Activated CD4-positive, alpha-beta T cell treated with anti-CD3 and anti-CD28 coated beads, Interleukin-2, amount 50 U/mL, for 16 hours (primary cell): ENCODE measurements at places on chromosomes 1 and 21.
A peak's percentile ranks its signal among the peaks of the same experiment; 100 is the strongest.

GRCh38 chr1:153350321-153350957, 1.8 kb upstream of the PGLYRP4 start:
- DNase-seq: no peak

DNA sequence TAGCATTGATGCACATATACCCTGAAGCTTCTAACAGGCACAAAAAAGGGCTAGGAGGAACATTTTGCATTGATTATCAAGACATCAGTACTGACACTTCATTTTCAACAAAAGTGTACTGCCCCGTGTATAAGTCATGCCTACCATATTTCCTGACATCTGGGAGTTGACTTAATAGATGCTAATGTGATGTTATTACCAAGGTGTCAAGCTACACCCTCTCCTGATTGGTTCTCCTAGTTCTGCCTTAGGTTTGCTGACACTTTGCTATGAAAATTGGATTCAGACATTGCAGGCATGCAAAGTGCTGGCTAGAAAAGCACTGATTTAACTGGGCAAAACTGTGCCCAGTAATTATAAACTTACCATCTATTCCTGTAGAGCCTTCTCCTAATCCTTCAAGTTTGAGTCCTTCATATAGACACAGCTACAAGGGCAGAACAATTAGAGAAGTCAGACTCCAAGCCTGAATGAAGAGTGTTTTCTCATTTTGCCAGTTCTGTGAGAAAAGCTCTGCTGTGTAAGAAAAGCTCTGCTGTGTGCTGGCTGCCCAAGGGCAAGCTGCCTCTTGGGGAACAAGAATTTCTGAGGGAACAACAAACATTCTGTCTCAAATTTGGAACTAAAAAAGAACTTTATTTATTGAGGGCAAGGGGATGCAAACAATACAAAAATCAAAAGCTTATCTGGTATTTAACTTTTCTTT, 11.2 kb downstream of the S100A10 start:
- no peak for DNase-seq

GRCh38 chr1:16371725-16372124, 4.7 kb downstream of the SZRD1 start:
- peak; percentile 82 for DNase-seq

GRCh38 chr21:42120101-42120902, 49.2 kb downstream of the UMODL1 start:
- DNase-seq: no peak

DNA sequence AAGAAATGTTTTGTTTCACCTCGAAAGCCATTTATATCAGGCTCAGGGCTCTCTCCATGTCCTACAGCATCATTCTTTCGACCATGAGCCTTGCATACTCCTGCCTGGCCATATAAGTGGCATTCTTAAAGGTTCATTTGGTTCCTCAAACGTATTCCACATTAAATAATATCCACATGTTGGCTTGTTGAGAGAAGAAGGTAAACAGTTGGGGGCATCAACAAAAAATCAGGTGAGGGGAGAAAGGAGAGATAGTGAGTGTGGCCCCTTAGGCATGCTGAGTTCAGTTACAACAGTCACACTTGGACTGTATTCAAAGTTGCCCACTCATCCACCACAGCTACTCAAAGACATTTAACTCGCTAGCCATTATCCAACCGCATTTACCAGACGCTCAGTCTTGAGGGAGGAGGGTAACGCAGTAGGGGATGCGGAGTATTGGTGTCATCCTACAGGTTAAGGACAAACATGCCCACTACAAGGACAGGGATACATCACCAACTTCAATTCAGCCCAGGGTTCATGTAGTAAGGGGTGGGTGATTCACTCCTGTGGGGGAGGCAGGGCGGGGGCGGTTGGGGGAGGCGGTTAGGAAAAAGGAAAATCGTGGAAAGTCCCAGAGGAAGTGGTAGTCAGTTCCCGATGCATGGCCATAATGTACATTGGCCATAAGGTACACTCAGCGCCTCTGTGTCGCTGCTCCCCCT, 1.4 kb downstream of the ZNF697 start:
- DNase-seq: no peak

- DNase-seq: peak; percentile 65
Measured at GRCh38 chr1:54488065-54488750, 59.8 kb upstream of the ACOT11 start.

DNA sequence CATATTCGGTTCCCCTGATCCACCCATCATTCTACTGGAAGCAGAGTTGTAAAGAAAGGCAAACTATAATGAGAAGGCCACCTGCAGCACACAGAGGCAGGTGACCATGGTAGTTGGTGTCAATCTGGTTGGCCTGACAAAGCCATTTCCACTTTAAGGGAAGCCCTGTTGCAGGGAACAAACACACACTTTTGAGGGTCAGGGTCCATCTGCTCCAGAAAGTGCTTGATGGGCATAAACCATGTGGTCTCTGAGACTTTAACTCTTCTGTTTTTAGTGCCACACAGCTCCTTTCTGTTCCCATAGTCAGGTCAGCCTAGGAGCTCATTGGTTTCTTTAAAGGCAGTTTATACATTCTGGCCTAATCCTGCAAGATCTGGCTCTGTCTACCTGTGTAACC, 17.5 kb upstream of the BOLA1 start:
- DNase-seq: no peak

GRCh38 chr21:32475162-32475812, 62.8 kb downstream of the EVA1C start:
- no peak for DNase-seq

DNA sequence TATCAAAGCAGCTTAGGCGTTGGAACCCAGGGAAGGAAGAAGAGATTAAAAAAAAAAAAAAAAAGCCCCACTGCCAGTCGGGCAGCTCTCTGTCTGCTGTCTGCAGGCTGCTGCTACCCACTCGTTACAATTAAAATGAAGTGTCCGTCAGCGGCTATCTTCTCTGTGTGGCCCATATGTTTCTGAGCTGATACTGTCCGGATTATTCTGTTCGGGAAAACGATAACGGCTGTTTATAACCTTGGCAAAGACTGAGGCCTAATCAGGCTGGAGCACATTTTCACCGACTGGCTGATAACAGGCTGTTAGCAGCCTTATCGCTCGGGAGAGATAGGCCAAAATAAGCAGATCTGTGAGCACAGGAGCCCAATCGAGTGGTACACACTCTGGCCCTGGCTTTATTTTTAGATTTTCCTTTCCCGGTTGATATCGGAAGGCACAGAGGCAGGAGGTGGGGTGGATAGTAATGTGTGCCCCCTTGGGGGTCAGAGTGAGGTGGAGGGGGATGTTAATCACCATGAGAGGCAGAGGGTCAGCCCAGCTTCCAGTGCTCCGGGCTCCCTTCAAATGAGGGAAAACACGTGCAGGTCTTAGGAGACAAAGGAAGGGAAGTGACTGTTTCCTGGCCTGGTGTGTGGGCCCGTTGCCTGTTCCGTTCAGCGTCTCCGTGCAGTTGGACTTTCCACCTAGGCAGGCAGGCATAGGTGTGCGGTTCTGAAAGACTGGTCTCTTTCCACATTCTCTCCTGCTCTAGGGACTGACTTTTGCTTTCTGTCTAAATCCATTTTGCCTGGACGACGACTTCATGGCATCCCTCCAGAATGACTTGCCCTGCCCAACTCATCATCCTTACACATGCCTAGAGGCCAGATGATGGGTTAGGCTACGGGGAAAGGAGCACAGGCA, 153.4 kb downstream of the PBX1 start:
- DNase-seq: no peak

DNA sequence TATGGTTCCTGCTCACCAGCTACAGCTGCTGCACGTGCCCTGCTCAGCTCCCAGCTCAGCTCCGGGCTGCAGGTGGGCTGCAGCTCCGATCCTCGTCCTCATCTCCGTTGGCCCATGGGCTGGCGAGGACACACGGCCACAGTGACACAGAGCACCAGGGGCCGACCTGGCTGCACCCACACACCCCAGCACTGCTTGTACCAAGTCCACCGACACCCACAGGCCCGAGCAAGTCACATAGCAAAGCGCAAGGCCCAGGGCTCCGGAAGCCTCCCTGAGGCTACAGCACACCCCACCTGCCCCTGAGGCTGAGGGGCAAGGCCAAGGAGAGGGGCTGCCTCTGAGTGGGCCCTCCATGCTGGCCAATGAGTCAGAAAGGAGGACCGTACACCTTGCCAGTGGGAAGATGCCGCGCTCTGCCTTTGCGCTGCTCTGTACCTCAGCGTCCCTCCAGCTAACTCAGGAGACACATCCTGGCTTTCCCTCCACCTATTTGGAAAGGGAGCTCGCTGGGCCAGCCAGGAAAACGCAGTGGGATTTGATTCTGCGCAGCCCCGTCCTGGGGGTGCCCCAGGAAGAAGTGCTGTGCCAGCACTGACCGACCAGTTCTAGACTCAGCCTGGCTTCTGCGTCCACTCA, 124.8 kb downstream of the SIK1 start:
- no peak for DNase-seq

GRCh38 chr21:24852610-24853195, 754.6 kb downstream of the MRPL39 start:
- no peak for DNase-seq

- no peak for DNase-seq
Measured at GRCh38 chr1:207888652-207889051, 22.3 kb downstream of the CD34 start.

DNA sequence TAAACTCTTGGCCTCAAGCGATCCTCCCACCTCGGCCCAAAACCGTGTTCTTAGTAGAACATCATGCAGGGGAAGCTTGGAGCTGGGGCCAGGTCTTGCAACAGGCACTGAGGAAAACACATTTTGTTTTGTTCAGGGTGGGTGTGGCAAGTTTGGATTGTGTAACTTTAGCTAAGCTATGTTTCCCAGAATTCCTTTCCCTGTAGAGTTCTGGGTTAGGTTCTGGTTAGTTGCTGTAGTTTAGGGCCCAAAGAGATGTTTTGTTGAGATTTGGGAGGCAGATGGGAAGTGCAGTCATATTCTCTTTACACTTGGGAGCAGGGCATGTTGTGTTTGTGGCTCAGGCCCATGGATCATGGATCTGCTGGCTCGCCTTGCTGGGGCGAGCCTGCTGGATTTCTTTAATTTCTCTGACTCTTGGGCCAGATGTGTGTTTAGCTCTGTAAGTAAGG, 24.0 kb downstream of the PLA2G5 start:
- no peak for DNase-seq

- no peak for DNase-seq
Measured at GRCh38 chr1:21447311-21447710, 7.4 kb downstream of the NBPF3 start.

- DNase-seq: no peak
Measured at GRCh38 chr1:40595623-40596022, 64.2 kb downstream of the ZNF684 start.

- DNase-seq: no peak
Measured at GRCh38 chr1:98546319-98546718, 115.2 kb upstream of the SNX7 start.

DNA sequence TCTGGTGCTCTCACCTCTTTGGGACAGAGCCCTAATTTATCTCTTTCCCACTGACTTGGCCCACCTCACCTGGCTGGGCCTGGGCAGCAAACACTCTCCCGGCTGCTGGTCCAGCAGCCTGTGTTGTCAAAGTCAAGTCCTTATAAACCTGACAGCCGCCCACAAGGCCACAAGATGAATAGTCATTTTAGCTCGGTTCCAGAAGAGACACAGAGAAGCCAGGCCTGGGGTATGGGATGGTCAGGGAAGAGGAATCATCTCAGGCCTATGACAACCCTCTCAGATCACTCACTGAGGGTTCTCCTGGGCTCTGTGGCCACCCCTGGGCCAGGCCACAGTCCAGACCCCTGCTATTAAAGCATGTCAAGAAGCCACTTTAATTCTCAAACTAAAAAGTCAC, 158.5 kb downstream of the FOXD2 start:
- no peak for DNase-seq

- DNase-seq: no peak
Measured at GRCh38 chr1:175320804-175321203, 128.2 kb upstream of the KIAA0040 start.

DNA sequence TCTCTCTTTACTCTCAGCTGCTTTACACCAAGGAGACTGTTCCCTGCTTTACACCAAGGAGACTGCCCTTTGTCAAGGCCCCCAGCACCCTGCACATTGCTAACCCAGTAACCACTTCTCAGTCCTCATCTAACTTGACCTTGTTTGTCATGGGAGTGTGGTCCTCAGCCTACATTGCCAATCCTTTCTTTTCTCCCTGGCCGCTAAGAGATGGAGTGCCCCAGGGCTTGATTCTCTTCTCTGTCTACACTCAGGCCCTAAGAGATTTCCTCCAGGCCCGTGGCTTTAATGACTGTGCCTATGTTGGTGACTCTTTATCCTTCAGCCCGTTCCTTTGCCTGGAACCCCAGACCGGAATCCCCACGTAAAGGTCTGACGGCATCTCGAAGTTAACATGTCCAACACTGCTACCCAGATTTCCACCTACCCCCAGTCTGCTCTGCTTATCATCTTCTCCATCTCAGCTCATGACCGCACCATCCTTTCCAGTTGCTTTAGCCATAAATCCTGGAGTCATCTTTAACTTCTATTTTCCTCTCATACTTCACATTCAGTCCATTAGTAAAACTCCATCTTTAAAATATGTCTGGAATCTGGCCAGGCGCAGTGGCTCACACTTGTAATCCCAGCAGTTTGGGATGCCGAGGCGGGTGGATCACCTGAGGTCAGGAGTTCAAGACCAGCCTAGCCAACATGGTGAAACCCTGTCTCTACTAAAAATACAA, 9.5 kb upstream of the SEMA4A start:
- no peak for DNase-seq

GRCh38 chr21:41497008-41497407, 10.9 kb downstream of the TMPRSS2 start:
- no peak for DNase-seq

GRCh38 chr1:71054281-71054731, 6.7 kb upstream of the PTGER3 start:
- DNase-seq: no peak

DNA sequence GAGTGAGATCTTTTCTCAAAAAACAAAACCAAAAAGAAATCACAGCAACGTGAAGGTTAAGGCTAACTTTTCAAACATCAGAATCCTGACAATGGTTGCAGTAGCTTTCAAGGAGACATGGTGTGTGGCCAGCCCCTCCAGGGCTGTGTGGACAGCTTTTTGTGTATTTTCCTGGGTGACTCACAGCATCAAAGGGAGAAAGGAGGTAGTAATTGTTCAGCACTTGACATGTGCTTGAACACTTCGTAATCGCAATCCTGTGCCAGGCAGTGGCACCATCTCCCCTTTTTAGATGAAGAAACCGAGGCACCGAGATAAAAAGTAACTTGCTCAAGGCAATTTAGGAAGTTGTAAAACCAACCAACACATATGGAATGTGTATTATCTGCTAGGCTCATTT, 10.3 kb downstream of the NBL1 start:
- no peak for DNase-seq

GRCh38 chr1:29379443-29380073, 143.2 kb downstream of the PTPRU start:
- DNase-seq: peak; percentile 31

DNA sequence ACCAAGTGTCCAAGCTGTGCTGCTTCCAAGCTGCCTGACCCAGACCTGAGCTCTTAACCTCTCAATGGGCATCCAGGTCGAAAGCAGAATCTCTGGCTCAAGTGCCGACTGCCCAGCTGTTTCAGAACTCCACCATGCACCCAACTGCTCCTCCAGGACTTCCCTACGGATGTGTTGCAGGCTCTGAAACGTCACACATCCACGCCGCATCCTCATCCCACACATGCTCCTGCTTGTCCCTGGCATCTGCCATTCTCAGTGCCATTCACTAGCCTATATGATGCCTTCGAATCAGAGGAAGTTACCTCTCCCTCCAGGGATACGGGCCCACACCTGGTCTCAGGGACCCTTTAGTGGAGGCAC, 11.2 kb downstream of the PDZK1IP1 start:
- no peak for DNase-seq
